ENCODE measurements at places on chromosomes 11 and 22.

DNA sequence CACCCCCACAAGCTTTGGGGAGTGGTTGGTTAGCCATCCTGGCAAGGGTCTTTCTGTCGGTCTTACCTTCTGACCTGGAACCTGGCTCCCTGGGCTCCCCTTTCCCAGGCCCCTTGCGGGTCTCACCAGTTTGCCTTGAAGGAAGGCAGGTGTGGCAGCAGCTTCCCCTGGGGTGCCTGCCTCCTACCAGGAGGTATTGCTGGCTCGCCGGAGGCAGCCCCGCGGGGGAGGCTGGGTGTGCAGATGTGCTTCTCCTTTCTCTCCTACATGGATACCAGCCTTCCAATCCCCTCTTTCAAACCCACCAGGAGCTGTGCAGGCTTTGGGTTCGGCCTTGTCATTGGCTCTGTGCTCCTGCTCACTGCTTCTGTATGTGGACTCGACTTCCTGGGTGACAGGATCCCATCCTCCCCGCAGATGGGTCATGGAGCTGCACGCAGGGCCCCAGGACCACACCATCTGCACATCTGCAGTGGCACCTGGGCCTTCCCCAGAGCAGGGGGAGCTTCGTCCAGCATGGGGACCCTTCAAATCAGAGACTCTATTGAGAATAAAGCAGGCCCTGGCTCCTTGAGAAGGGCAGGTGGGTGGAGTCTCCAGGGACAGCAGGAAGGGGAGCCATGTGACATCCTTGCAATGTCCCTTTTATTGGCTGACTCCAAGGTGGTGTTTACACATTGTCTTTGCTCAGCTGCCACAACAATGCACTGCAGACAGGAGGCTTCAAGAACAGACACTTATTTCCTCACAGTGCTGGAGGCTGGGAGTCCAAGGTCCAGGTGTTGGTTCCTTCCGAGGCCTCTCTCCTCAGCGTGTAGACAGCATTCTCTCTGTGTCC is 592.0 kb downstream of the BRD1 start:
- no peak for DNase-seq

DNA sequence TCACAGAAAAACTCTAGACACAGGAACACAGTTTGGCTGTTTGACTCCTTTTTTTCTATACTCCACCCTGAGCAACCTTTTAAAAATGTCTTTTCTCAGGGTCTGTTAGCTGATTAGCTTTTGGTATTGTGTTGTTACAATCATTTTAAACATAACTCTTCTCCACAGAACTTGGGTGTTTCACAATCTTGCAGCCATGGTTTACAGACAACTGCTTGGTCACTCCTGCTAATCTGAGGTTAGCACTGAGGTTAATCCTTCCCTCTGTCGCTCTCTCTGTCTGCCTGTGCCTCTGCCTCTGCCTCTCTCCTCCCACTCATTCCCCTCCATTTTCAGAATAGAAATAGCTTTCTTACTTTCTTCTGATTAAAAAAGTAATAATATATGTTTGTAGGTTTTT is 62.4 kb upstream of the ZBED5 start:
- DNase-seq: no peak

DNA sequence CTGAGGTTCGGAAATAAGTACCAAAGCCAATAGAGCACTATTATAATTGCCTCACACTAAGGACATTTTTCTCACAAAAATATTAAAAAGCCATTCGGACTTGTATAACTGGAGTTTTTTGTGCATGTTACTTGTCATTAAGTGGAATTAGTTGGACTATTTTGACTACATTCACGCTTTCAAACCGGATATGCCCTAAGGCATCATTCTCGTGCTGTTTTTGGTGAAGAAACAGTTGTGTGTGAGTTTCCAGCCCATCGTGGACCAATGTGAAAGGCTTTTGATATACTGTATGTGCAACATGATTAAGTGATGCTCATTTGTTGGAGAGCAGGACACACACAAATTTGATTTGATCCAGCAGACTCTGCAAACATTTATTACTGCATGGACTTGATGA is 192.8 kb downstream of the PGR start:
- DNase-seq: no peak

DNA sequence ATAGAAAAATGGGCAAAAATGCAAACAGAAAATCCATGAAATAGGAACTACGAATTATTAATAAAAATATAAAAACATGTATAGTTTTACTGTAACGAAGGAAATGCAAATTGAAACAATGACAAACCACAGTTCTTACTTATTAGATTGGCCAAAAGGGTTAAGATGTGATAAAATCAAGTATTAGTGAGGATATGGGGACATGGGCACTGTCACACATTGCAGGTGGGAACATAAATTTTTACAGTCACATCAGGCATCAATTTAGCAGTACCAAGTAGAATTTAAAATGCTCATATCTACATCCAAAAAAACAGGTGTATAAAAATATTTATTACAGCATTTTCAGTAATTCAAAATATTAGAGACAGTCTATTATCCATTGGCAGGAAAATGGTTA is 353.2 kb upstream of the API5 start:
- no peak for DNase-seq

DNA sequence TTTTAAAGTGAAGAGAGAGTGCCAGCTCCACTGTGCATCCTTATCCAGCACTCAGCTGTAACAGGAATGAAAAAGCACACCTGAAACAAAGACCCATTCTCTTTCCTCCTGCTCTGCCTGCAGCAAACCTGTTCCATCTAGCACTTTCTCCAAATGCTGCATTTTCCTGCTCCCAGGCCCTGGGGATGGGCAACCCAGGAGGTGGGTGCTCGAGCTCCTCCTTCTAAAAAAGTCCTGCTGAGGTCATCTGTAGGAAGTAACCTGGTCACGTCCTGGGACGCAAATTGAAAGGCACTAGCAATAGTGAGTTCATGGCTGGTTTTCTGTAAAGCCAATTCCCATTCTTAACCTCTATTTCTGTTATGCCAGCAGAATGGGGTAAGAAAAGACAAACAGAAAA is 173.7 kb downstream of the MAML2 start:
- DNase-seq: no peak

DNA sequence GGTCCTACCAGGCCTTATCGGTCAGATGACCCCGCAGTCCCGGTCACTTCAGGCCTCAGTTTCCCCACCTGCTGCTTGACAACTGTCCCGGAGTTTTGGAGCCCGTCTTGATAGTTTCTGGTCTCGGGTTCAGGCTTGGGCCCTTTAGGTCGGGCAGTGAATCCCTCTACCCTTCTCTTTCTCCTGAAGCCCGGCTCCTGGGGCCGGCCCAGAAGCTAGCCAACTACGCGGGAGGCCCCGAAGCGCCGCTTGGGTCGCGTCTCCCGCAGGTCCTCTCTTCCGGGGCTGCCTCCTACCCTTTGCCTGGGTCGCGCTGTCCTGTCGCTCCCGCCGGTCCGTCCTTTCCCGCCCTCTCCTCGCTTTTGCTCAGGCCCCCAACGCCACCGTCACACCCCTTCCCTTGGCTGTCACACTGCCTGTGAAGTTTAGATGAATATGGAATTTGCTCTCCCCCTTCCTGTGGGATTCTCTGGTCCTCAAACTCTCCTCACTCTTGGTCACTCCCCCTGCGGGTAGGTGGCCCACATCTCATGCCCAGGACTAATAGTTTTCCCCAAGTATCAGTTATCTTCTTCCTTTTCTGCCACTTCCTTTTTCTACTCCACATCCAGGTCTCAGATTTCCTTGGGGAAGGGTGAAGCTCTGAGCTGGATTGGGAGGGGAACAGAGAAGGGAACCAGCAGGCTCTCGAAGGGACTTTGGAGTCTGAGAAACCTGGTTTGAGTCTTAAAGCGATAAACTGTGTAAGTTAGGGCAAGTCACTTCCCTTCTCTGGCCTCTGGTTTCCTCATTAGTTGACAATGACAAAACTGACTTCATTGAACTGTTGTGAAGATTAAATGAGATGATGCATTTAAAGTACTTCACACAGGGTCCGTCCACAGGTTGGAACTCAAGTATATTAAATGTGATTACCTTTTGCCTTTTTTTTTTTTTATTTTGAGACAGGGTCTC is 790 bp downstream of the RAB1B start:
- DNase-seq: no peak

GRCh38 chr11:18111005-18111404 is 5.1 kb upstream of the SAAL1 start:
- DNase-seq: no peak

- no peak for DNase-seq
Measured at GRCh38 chr11:46541593-46542371, 52.0 kb downstream of the AMBRA1 start.

DNA sequence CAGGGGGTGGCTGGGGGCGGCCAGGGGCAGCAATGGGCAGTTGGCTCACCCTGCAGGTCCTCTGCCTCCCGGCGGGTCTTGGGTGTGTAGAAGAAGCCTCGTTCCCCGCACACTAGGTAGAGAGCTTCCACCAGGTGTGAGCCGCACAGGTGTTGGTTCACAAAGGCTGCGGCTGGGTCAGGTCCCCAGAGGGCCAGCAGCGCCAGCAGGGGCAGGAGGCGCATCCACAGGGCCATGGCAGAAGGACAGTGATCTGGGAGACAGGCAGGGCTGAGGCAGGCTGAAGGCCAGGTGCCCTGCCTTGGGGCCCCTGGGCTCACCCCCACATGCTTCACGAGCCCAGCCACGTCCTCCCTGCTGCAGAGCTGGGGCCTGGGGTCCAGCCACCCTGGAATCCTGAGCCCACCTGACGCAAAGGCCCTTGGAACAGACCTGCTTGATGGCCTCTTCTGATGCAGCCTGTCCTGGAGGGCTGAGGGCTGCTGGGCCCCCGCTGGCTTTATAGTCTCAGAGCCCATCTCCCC is at the start of gene INS:
INS (minus strand) TSS at position 474 of the 524 bp plus-strand sequence; CDS start at position 236, 238 bp downstream.
- DNase-seq: no peak

- no peak for DNase-seq
Measured at GRCh38 chr22:47277531-47277930, 515.1 kb downstream of the TBC1D22A start.

DNA sequence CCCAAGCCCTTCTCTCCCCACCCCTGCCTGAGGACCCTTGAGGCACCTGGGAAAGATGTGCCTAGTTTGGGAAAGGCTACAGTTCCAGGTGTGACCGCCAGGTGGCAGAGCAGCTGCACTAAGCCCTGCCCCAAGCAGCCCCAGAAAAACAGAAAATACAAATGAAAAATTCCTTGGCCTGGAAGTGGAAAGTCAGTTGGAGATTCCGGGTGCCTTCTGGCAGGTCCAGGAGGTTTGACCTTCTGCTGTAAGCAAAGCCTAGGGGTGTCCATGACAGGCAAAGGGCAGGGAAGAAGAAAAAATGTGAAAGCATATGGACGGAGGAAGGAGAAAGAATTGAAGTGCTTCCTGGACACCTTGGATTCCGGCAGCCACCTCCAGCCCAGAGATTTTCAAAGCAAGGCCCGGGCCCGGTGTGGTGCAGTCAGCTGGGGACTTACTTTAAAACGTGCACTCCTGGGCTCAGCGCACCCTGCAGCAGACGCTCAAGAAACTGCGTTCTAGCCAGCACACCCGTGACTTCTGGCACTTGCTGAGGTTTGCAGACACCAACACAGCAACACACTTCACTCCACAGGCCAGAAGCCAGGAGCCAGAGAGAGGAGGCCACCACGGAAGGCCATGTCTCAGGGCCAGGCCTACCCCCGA is 37.3 kb upstream of the SLC22A12 start:
- DNase-seq: peak; percentile 13

DNA sequence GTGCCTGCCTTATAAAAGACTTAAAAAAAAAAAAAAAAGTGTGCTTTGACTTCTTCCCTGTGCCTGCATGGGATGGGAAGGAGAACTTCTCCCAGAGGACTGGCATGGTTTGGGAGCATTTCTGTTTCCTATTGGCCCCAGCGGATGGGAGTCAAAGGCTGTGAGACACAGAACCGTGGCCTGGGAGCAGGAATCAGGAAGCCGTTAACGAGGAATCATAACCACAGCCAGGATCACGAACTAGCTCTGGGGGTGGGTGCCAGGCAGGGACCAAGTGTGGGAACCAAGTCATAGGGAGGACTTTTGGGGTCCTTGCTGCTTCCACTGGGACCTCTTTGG is 526 bp downstream of the C1QTNF6 start:
- DNase-seq: no peak

DNA sequence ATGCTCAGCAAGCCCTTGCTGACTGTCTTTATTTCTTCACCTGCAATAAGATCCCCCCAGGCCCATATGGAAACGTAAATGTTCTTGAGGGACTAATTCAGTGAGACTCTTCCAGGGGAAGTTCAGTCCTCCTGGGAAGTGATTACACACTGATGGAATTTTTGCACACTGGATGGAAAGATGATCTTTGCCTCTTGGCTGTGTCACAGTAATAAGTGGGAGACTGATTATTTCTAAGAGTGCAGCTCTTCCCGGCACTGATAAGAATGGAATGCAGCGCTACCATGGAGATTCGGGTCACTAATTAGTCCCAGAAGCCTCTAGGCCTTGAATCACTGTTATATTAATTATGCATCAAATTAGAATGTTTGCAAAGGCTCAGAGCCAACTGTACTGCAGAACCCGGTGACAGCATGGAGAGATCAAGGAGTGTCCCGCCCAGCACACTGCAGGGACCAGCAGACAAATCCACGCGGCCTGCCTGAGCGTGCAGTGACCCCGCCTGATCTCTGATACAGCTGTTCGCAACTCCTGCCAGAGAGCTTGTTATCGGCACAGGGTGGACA is 178.3 kb downstream of the SNX19 start:
- no peak for DNase-seq

DNA sequence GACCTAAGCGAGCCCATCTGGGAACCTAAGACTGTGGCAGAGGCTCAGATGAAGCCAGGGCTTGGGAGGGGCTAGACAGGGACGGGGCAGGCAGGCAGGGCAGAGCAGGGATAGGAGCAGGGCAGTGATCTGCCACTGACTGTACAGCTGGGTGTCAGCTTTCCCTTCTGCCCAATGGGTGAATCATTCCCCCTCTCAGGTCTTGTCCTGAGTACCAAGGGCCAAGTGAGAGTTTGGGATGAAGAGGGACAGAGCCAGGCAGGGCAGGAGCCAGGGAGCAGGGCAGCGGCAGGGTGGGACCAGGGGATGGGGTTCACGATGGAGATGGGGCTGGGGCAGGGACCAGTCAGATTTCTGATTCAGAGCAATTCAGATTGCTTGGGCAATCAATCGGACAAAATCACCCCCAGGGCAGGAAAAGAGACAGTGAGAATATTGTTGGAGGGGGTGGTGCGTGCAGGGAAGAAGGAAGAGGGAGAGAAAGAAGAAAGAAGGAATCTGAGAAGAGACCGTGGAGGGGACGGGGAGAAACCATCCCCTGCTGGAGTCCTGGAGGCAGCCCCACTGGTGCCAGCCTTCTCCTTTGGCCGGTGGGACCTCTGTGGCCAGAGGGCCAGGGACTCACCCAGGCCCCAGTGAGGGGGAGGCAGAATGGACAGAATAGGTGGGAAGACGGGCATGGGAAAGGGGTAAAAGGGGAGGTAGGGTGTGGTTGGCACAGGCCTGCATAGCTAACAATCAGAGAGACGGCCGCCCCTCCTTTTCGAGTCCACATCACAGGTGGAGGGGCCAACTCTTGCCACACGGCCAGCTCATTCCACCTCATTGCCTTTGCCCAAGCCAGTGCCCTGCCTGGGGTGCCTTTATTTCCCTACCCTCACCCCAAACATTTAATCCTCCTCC is 47.2 kb downstream of the CYTH4 start:
- no peak for DNase-seq

DNA sequence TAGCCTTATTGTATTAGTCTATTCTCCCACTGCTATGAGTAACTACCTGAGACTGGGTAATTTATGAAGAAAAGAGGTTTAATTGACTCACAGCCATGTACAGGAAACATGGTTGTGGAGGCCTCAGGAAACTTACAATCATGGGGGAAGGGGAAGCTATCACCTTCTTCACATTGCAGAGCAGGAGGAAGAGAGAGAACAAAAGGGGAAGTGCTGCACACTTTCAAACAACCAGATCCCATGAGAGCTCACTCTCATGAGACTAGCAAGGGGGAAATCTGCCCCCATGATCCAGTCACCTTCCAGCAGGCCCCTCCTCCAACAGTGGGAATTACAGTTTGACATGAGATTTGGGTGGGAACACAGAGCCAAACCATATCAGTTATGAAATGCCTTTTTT is 179.4 kb downstream of the ARHGAP42 start:
- DNase-seq: no peak
